A549 treated with RU486 at 1 μM for 4 hours (cell line): ENCODE measurements at places on chromosomes 4 and X. TPM values are rescaled to one million over a fixed set of nuclear protein-coding genes. Genes with fewer than 3 reads are reported as not detected.

Gene LNX1
- total RNA-seq = 0.03 to 0.06 TPM in 2 of 5 replicates, not detected in the others

Gene NUDT11
- total RNA-seq = 1.8 to 3.3 TPM (median 3.2 TPM) in 5 replicates

Gene SPINK2
- not detected in 5 replicates for total RNA-seq

Gene UCP1
- not detected in 5 replicates for total RNA-seq

Gene TGIF2LX
- not detected in 5 replicates for total RNA-seq

Gene PCDH19
- total RNA-seq = 0.01 to 0.06 TPM (median 0.02 TPM) in 3 of 5 replicates, not detected in the others

Gene GC
- total RNA-seq = not detected in 5 replicates

Gene RHOH
- 0.07 to 0.26 TPM (median 0.15 TPM) in 3 of 5 replicates, not detected in the others for total RNA-seq

Gene SH2D1A
- not detected in 5 replicates for total RNA-seq
